ENCODE measurements at places on chromosomes 3 and 15.
A peak's percentile ranks its signal among the peaks of the same experiment; 100 is the strongest.

- no peak for DNase-seq
Measured at GRCh38 chr3:46749129-46749528, 31.5 kb upstream of the PRSS50 start.

- DNase-seq: no peak
Measured at GRCh38 chr3:90011596-90011995, 904.2 kb downstream of the EPHA3 start.

GRCh38 chr3:23077126-23077525, 126.0 kb upstream of the UBE2E2 start:
- DNase-seq: no peak

GRCh38 chr15:70336425-70337009, 238.8 kb upstream of the TLE3 start:
- no peak for DNase-seq

GRCh38 chr3:11434017-11434526, 161.9 kb downstream of the ATG7 start:
- no peak for DNase-seq

DNA sequence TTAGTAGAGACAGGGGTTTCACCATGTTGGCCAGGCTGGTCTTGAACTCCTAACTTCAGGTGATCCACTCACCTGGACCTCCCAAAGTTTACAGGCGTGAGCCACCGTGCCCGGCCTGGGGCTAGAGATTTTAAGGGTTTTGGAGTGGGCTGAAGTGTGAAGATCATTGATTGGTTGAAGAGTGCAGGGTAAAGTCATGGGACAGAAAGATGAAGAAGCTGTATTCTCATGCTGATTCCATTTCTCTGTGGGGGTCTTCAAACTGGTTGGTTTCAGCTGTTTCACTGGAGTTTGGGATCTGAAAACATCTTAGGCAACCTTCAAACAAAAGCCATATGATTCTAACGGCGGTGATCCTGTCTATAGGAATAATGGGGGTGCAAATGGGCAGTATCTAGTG, 52.1 kb downstream of the GATM start:
- DNase-seq: no peak

DNA sequence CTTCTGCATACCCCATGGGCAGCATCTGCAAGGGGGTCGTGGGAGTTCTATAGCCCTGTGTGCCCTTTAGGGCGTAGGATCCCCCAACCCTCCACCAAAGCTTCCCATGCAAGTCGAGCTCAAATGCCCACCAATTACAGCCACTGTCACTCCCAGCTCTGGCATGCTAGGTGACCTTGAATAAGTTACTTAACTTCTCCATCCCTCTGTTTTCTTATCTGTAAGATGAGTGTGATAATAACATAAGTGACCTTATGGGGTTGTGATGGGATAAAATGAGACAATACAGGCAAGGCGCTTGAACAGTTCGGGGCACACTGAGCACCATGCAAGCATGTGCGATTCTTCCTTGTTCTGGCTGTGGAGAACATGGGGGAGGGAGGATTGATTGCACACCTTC, 74.8 kb upstream of the POMGNT2 start:
- DNase-seq: no peak

DNA sequence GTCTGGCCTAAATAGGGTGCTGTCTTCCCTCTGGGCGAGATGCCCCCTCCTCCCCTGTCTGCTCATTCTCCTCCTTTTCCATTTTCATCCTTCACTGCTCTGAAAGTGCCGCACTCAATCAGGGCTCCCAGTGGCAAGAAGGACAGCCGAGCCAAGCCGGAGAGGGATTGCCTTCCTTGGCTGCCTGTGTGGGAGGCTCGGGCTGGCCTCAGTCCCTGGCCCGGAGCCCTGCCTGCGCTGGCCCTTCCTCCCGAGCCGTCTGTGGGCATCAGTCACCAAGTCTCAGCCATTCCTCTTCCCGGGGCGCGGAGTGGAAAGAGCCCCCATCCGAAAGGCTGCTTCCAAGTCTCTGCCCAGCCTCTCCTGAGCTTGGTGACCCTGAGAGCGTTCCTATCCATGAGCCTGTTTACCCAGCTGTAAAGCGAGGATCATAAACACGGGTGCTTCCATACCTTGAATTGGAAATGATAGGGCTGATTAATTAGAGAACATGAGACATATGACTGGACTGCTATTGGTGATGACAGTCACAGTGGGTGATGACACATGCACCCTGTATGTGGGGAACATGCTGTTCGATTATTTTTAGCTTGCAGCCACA, 59.1 kb upstream of the TLE3 start:
- DNase-seq: no peak

- DNase-seq: no peak
Measured at GRCh38 chr3:65996589-65996988, 42.1 kb downstream of the MAGI1 start.

GRCh38 chr15:58947179-58947578, 13.7 kb upstream of the SLTM start:
- no peak for DNase-seq

- no peak for DNase-seq
Measured at GRCh38 chr3:185473290-185473815, 25.5 kb downstream of the TMEM41A start.

DNA sequence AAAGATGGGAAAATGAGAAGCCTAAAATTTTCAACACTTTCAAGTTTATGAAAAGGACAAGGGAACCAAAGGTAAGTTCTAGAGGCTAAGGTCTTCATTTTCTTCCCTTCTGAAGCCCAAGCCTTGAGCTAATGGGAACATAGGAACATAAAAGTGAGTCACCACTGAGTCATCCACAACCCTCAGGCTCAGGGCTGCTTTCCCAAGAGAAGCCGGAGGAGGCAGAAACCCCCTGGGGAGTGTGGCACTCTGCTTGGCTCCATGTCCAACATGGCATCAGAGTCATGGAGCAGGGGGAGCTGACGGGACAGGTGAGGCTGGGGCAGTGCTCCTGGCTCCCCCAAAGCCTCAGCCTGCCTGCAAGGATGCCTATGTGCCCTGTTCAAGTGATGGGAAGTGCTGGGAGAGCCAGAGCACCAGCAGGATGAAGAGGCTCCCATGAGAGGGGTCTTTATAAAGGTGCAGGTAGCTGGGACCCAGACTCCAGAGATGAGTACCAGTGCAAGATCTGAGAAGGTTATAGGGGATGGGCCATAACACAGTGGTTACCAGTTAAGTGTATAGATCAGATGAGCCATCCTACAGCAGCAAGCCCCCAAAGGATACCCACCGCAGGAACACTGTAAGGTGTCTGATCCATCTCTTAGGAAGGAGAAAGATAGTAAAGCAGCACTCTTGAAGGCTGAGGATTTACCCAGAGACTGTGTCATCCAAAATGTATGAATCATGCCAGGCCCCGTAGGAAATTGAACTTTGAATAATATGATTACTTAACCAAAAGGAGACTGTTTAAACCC, 31.8 kb upstream of the RYR3 start:
- DNase-seq: peak; percentile 55

DNA sequence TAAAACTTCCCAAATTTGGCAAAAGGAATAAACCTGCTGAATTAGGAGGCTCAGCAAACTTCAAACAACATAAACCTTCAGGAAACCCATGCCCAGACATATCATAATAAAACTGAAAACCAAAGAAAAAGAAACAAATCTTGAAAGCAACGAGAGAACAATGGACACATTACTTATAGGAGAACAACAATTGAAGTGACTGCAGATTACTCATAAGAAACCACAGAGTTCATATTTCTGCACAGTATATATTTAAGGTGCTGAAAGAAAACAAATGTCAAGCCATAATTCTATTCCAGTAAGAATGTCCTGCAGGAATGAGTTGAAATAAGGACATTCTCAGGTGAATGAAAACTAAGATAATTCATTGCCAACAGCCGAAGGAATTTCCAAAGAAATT, 80.8 kb upstream of the PROK2 start:
- no peak for DNase-seq

DNA sequence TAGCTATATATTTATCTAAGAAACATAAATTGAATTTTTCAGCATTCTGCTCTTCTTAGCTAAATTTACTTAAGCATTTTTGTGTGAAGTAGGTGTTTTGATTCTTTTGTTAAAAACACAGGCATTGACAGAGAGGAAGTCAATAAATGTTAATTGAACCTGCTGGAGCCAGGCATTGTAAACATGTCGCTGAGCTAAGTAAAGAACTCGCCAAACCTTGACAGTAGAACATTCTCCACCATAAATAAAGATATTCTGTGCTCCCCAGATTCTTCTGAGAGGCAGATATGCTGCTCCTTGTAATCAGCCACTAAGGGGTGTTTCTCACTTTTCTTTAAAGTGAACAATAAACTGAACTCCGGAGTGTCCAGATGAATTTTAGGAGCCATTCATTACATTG, 38.4 kb downstream of the SYNM start:
- no peak for DNase-seq

DNA sequence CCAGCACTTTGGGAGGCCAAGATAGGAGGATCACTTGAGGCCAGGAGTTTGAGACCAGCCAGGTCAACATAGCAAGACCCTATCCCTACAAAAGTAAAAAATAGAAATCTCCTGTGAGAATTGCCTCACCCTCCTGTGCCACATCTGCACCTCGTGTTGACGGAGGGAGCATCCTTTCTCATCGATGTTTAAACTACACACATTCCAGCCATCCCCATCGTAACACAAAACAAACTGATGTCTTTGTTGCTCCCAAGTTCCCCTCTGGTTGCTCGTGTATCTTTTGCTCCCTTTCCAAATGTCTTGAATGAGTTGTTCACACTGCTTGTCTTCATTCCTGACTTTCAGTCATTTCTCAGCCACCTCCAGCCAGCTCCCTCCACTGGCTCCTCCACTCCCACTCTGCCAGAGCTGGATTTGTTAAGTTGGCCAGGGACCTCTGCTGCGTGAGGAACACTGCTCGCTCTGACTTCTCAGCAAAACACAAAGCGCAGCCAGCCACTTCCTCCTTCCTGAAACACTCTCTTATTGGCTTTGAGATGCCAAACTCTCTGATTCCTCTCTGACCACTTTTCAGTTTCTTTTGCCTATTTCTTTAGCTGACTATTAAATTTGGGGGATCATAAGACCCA, 53.6 kb upstream of the ATP13A3 start:
- DNase-seq: no peak

GRCh38 chr15:71595846-71596553, 214.4 kb upstream of the NR2E3 start:
- DNase-seq: no peak

- no peak for DNase-seq
Measured at GRCh38 chr3:2041931-2042330, 56.7 kb upstream of the CNTN4 start.

- DNase-seq: no peak
Measured at GRCh38 chr15:25734680-25735355, 128.3 kb downstream of the ATP10A start.

- DNase-seq: no peak
Measured at GRCh38 chr3:128420720-128421438, 45.8 kb downstream of the DNAJB8 start.

DNA sequence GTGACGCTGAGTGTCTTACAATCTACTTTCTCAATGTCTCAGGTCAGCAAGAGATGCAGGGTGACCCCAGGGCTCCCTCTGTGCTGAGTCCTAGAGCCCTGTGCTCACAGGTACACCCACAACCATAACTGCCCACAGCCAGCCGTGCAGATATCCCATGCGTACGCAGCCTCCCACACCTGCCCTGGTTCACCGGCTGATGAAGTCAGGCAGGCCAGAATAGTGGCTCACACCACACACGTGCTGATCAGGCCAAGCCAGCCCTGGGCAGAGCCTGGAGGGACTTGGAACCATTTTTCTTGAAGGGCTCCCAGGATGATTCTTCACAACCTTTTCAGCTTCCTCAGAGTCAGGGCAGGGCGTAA, 63.6 kb upstream of the RPL32 start:
- DNase-seq: no peak

DNA sequence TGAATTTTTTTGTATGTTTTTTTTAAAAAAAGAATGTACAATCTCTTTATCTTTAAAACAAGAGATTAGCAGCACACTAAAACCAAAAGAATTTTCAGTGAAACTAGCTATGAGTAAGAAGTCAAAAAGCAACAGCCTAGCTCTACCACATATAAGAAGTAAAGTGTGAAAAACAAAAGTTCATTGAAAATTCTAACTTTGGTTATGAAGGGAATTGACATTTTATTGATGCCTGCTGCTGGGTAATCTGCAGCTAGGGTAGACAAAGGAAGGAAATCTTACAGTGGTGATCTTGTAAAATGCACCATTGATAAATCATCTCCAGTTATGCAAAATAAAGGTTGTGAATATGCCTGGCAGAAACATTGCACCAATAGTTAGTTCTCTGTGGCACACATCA, 37.8 kb upstream of the FOXB1 start:
- no peak for DNase-seq

DNA sequence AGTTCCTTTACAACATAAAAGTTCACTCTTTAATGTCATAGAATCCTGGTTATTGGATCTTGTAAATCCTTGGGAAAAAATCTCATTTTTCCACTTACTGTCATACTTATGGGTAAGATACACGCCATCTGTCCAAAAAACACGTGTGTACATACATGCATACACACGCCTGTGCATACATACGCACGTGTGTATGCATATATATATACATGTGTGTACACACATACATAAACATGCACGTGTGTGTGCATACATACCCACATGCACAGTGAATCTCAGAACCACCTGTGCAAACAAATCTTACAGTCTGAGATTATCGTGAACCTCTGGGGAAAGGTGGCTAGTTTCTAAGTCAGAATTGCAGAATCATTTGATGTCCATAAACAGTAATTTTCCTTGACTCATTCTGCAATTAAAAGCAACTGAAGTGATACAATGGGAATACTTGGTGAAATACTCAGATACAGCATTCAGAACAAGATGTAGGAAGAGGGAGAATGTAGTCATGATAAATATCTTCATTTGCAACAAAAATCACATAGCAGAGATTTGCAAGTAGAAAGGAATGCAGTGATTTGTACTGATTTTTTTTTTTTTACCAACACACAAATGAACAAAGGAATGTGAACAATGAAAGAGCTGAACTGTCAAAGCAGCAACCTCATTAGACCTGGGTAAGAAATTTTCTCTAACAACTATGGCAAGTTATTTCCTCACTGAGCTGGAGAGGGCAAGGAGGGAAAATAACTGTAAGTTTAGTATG, 160.6 kb upstream of the POU1F1 start:
- DNase-seq: no peak

DNA sequence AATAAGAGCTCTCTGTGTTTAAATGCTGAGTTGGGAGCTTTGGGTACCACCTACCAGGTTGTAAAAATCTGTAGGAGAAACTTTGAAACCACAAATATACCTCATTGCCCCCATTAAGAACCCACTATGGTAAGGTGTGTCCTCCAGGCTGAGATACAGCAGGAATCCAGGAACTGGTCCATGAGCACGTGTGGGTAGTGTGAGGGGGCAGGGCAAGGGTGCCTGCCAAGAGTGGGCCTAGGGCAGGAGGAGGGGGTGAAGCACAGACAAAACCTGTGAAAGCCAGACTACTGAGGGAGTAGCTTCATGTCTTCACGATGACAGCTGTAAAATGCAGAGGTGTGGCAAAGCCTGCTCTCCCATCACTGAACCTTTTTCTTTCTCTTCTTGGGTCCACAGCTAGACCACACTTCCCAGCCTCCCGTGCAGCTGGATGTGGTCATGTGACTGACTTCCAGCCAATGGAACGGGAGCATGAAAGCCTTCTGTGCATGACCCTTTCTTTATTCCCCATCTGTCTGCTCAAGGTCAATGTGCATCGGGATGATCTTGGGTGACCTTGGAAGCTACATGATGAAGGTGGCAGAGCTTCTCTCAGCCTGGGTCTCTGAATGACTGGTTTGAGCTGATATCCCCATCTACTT, 51.1 kb upstream of the POMGNT2 start:
- no peak for DNase-seq
